ENCODE measurements at places on chromosomes 3 and 15.

DNA sequence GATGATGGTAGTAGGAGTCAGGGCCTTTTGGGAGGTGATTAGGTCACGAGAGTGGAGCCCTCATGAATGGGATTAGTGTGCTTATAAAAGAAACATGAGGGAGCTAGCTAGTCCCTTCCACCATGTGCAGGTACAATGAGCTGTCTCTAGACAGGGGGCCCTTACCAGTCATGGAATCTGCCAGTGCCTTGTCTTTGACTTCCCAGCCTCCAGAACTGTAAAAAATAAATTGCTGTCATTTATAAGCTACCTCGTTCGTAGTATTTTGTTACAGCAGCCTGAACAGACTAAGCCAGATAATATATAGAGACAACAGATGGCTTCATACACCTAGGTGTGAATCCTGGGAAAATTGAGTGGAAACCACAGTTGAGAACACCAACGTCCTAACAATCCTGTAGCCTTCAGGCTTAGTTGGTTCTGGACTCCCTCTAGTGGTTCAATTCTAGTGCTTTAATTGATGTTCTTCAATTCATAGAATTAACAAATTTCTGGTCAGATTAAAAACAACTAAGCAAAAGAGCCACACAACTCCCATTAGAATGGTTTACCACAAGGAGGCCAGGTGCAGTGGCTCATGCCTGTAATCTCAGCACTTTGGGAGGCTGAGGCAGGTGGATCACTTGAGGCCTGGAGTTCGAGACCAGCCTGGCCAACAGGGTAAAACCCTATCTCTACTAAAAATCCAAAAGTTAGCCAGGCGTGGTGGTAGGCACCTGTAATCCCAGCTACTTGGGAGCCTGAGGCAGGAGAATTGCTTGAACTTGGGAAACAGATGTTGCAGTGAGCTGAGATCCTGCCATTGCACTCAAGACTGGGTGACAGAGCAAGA, 21.3 kb upstream of the GATM start:
- H3K4me1 ChIP-seq = peaks cover 15% of the 10 kb centered on the region
- no peak overlapping the region for H3K27ac ChIP-seq
- H3K27me3 ChIP-seq = peaks cover 11% of the 10 kb centered on the region
- no peaks in the 10 kb centered on the region for H3K36me3 ChIP-seq
- DNase-seq = peak; percentile 68

- peaks cover 2% of the 10 kb centered on the region for H3K27me3 ChIP-seq
- H3K4me1 ChIP-seq = peaks cover 35% of the 10 kb centered on the region
- H3K4me3 ChIP-seq = peak overlapping the region; percentile 89
Measured at GRCh38 chr15:78438619-78439285, 736 bp downstream of the IREB2 start.

DNA sequence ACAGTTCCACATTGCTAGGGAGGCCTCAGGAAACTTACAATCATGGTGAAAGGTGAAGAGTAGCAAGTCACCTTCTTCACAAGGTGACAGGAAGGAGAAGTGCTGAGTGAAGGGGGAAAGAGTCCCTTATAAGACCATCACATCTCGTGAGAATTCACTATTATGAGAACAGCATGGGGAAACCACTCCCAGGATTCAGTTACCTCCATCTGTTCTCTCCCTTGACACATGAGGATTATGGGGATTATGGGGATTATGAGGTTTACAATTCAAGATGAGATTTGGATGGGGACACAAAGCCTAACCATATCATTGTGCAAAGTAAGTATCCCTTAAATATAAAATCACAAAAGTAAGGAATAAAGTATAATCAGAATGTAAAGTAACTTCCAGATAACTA, 375.9 kb upstream of the NAALADL2 start:
- no peak for DNase-seq
- H3K4me1 ChIP-seq = no peaks in the 10 kb centered on the region
- H3K27me3 ChIP-seq = no peaks in the 10 kb centered on the region
- H3K36me3 ChIP-seq = 0 out of 2 replicates have a peak, but pooled peaks cover 4% of the 10 kb centered on the region
- no peak overlapping the region for H3K27ac ChIP-seq
- H3K4me3 ChIP-seq = no peak overlapping the region

- peaks cover 37% of the 10 kb centered on the region for H3K36me3 ChIP-seq
- peak overlapping the region; percentile 70 for H3K27ac ChIP-seq
- peaks cover 4% of the 10 kb centered on the region for H3K27me3 ChIP-seq
- H3K4me3 ChIP-seq = no peak overlapping the region
Measured at GRCh38 chr3:172355836-172356235, 92.4 kb downstream of the GHSR start.

GRCh38 chr15:37252530-37252929, 152.2 kb upstream of the MEIS2 start:
- H3K36me3 ChIP-seq = no peaks in the 10 kb centered on the region
- H3K4me1 ChIP-seq = no peaks in the 10 kb centered on the region
- DNase-seq = no peak
- peaks cover 4% of the 10 kb centered on the region for H3K27me3 ChIP-seq

- H3K27me3 ChIP-seq = peaks cover 2% of the 10 kb centered on the region
- no peak overlapping the region for H3K27ac ChIP-seq
- H3K36me3 ChIP-seq = no peaks in the 10 kb centered on the region
- no peak overlapping the region for H3K4me3 ChIP-seq
- peaks cover 25% of the 10 kb centered on the region for H3K4me1 ChIP-seq
Measured at GRCh38 chr3:31295150-31295765, 237.5 kb upstream of the STT3B start.

GRCh38 chr15:99628374-99629001, 62.7 kb downstream of the MEF2A start:
- no peak overlapping the region for H3K4me3 ChIP-seq
- no peaks in the 10 kb centered on the region for H3K27me3 ChIP-seq
- no peak overlapping the region for H3K27ac ChIP-seq
- peaks cover 38% of the 10 kb centered on the region for H3K4me1 ChIP-seq
- no peak for DNase-seq
- peaks cover 32% of the 10 kb centered on the region for H3K36me3 ChIP-seq

Data from HFFc6 (cell line).